ENCODE measurements at places on chromosomes 5 and 9.

DNA sequence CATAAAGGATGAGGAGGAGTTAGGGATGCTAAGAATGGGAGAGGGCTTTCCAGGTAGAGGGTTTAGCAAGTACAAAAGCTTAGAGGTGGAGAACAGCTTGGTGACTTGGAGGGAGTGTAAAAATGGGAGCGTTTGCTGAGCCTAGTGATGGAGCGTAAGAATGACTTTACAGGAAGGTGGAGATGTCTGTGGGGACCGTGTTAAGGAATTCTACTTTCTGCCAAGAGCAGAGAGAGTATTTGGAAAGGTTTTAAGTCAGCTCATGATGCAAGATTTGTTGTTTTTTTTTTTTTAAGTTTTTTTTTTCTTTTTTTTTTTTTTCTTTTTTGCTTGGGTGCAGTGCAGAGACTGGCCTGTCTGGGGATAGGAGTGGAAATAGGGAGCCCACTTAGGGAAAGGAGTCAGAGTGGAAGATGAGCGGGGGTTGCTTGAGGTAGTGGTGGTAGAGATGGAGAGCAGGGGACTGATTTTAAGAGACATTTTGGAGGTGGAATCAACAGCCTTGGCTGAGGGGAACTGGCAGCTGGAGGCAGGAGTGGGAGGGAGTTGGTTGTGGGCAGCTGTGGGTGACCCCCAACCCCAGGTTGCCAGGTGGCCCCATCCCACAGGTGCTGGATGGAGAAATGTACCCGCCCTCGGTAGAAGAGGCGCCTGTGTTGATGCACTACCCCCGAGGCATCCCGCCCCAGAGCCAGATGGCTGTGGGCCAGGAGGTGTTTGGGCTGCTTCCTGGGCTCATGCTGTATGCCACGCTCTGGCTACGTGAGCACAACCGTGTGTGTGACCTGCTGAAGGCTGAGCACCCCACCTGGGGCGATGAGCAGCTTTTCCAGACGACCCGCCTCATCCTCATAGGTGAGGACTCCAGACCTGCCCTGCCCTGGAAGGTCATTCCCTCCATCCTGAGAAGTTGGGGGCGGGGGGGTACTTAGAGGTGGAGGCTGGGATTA, 12.4 kb downstream of the PTGS1 start:
- DNase-seq = no peak

GRCh38 chr9:122402403-122402871, 31.6 kb downstream of the PTGS1 start:
- no peak for DNase-seq

DNA sequence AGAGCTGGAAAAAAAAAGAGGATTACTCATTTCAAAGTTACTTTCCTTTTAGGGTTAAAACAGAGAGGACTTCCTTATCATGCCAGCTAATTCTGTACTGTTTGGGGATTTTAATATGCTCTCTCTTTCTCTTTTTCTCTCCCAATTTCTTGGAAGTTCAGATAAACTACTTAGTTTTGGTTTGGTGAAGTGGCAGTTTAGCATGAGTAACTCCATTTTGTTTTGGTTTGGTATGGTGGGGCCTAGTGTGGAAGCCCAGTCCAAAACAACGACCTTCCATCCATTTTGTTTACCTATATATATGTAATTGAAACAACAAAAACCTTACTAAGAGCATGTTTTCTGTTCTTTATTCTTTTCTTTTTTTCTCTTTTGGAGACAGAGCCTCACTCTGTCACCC, 3.7 kb upstream of the BSPRY start:
- DNase-seq = no peak

- no peak for DNase-seq
These were observed 154.1 kb downstream of the OSTF1 start for GRCh38 chr9:75242426-75242825.

- DNase-seq = no peak
These were observed 274.8 kb downstream of the ENC1 start for GRCh38 chr5:74365723-74366122.

DNA sequence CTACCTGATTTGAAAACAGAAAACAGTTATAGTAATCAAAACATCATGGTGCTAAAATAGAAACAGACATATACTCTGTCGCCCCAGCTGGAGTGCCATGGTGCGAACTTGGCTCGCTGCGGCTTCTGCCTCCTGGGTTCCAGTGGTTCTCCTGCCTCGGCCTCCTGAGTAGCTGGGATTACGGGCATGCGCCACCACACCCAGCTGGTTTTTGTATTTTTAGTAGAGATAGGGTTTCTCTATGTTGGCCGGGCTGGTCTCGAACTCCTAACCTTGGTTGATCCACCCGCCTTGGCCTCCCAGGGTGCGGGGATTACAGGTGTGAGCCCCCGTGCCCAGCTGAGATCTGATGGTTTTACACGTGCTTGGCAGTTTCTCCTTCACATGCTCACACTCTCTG, 495.9 kb downstream of the ANXA1 start:
- DNase-seq = no peak

DNA sequence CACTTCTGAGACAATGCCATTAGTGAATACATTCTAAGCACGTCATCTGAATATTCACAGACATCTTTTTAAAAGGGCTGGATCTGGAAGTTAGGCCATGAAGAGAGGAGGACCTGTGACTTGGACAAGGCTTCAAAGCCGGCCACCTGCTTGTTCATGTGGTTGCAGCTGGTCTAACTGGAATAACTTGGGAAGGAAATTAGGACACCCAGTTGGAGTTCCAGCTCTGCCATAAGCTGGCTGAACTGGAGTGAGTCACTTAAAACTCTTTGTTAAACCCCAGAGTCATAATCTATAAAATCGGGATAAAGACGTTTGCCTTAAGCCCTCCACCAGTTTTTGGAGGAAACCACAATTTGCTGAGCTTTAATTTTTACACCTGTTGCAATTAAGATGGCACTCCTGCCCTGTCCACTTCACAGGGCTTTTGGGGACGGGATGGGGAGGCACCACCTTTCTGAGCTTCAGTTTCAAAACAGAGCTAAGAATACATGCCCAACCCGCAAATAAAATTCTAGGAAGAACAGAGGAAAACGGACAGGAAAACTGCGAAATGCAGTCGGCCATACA, 536 bp upstream of the STX17 start:
- no peak for DNase-seq

DNA sequence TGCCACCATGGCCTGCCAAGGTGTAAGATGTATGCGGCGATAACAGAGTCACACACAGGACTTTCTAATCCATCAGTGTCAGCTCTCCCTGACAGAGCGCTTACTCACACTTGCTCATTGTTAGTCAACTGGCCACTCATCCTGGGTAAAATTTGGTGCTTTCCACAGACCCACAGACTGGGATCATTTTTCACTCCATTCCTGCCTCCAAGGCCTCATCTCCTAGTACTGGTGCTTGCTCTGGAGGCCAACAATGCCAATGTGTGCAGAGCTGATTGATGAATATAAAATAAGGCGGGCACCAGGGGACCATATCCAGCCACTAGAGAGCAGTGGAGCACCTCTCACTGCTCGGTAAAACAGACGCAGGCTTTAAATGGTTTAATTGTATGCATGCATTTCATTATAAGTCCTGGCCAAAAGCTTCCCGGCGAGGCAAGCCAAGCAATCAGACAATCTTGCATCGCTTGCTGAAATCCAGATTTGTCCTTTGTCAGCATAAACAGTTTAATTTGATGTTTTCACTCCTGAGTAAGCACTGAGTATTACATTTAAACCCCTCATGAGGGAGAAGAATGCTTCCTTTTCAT, 22.3 kb downstream of the PSMB7 start:
- DNase-seq = no peak

GRCh38 chr5:607541-608428, 4.4 kb upstream of the CEP72 start:
- DNase-seq = peak; percentile 67

DNA sequence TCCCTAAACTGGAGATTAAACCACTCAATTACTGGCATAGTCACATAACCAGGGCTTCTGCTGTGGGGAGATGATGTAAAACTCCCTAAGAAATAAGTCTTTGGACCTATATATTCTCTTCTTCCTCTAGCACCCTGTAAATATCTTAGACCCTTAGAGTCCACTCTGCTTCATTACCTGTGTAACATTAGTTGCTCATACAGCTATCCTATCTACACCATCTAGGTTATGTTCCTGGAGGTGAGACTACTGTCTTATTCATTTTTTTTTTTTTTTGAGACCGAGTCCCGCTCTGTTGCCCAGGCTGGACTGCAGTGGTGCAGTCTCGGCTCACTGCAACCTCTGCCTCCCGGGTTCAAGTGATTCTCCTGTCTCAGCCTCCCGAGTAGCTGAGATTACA, 9.6 kb upstream of the TICAM2 start:
- no peak for DNase-seq

All from naive B cell (primary cell).